Activated T-cell treated with anti-CD3 and anti-CD28 coated beads for 48 hours (primary cell): ENCODE measurements at places on chromosomes 16 and 17.

- DNase-seq, result no peak
Measured at GRCh38 chr17:30389756-30390300, 11.1 kb downstream of the CPD start.

- DNase-seq, result no peak
Measured at GRCh38 chr17:2624292-2624731, 30.9 kb downstream of the PAFAH1B1 start.

GRCh38 chr17:71115669-71115972, 946.3 kb downstream of the KCNJ2 start:
- DNase-seq, result no peak

- no peak for DNase-seq
Measured at GRCh38 chr16:81460075-81460474, 15.5 kb downstream of the CMIP start.

GRCh38 chr17:30091771-30092170, 24.8 kb upstream of the NSRP1 start:
- no peak for DNase-seq

GRCh38 chr17:82553210-82553930, 33.8 kb downstream of the FOXK2 start:
- no peak for DNase-seq

- peak; percentile 77 for DNase-seq
Measured at GRCh38 chr16:4116325-4117249, at the start of gene ADCY9. ADCY9 (minus strand) TSS chr16:4116442; CDS start chr16:4115442, 1,000 bp downstream.

DNA sequence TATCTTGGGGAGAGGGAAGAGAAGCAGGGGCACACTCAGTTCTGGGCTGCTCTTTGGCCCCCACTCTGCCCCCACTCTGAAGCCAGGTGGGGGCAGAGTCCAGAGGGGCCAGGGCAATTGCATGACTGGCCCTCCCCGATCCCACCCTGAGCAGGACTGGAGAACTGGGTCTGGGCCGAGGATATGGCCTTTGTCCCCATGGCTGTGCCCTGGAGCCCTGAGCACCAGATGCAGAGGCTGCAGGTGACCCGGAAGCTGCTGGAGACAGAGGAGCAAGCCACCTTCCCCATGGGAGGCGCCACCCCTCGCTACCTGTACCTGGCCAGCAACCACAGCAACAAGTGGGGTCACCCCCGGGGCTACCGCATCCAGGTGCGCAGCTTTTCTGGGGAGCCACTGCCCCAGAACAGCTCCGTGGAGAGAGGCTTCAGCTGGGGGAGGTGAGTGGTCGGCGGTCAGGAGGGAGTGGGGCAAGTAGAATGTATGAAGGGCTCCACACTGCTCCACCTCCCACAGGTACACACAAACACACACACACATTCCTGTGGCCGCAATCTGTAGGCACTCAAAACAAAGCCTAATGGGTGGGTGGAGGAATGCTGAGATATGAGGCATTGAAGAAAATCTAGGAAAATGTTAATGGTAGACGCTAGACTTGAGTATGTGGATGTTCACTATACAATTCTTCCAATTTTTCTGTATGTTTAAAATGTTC, 21.4 kb downstream of the AOC3 start:
- no peak for DNase-seq

- no peak for DNase-seq
Measured at GRCh38 chr16:2713523-2713922, 6.5 kb downstream of the PRSS27 start.

DNA sequence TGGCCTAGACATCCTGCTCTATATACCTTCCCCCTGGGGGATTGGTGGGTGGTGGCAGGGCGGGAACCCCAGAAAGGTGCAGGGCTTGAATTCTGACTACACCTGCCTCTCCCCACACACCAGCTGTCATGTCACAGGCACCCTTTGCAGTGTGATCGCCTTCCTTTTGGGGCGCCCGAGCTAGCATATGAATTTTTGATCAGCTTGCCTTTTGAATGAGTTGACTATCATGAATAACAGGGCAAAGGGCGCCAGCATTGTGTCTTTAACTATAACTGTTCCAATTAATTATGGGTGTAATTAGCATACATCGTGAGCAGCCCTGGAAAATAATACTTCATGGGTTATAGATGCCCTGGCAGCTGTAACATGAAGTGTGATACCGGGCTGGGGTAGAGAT, 72.7 kb downstream of the CYLD start:
- no peak for DNase-seq

DNA sequence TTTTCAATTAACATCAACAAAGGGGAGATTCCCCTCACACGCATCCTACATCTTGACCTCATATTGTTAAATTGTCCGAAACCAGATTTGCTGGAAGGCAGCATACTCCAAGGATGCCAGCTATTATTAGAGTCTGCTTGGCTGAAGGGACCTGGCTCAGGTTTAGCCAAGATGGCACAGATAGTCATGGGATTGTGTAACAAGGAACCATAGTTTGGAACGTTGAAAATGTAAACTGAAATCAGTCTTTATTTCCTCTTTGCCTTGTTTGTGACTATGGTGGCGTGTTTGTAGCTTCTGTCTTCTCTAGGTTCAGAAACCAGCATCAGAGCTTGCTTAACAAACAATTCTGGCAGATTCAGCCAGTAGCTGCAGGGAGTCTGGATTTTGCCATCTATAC, 5.9 kb downstream of the ARSG start:
- no peak for DNase-seq

DNA sequence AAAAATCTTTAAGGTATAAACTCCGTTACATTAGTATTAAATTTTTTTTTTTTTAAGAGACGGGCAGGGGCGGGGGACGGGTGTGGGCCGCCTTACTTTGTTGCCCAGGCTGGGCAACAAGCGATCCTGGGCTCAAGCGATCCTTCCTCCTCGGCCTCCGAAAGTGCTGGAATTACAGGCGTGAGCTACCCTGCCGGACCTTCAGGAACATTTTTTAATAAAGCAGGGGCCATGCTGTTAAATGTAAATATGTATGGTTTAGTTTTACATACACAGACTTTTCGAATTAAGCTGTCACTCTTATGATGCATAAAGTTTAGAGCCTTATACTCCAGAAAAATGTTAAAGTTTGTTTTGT, 2.4 kb downstream of the PPM1D start:
- no peak for DNase-seq

DNA sequence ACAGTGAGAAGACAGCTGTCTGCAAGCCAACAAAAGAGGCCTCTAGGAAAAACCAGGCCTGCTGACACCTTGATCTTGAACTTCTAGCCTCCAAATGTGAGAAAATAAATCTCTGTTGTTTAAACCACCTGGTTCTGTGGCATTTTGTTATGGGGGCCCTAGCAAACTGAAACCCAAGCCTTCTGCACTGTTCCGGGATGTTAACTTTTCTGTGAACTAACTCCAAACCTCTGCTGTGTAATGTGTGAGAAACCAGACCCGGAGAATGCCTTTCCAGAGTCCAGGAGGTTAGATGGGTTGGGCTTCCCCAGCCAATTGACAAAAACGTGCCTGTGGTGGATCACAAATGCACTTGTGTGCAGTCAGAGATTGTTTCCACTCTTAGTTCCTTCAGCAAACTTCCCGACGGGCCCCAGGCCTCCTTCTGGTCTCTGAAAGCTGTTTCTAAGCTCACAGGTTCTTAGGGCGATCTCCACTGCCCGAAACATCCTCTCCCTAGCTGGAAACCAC, 13.6 kb upstream of the GGA2 start:
- DNase-seq, result no peak

- DNase-seq, result no peak
Measured at GRCh38 chr16:11748404-11749254, 6.0 kb upstream of the TXNDC11 start.

- DNase-seq, result no peak
Measured at GRCh38 chr16:11306381-11306780, 25.3 kb upstream of the PRM1 start.

GRCh38 chr17:78588258-78589030, 11.2 kb upstream of the DNAH17 start:
- DNase-seq, result no peak

- DNase-seq, result no peak
Measured at GRCh38 chr17:59688008-59688407, 19.2 kb downstream of the PTRH2 start.

GRCh38 chr17:73387746-73388577, 76.2 kb upstream of the CDC42EP4 start:
- DNase-seq, result no peak

DNA sequence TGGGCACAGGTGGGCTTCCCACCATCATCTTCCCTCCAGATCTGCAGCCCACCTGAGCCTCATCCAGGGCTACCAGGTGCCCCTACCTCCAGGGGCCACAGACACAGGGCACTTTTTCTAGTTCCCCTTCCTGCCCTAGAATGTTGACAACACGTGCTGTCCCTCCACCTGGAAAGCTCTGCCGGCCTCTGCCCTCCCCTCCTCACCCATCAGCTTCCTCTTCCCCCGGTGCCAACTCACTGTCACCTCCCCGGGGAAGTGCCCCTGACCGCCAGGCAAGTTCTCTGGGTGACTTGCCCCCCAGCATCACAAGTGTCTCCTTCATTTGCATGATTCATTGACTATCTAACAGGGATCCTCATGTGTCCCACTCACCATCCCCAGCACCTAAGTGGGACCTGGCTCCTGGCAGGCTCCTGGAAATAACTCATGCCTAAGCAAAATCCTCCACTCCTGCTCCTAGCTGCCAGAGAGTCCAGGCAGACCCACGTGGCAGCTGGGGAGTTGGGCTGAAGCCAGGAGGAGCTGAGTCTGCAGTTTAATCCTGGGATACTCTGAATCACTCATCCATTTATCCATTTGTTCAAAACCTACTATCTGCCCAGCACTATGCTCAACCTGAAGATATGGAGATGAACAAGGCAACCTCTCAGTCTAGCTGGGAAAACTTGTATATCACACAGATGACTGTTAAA, 304.4 kb downstream of the FOXL1 start:
- no peak for DNase-seq

DNA sequence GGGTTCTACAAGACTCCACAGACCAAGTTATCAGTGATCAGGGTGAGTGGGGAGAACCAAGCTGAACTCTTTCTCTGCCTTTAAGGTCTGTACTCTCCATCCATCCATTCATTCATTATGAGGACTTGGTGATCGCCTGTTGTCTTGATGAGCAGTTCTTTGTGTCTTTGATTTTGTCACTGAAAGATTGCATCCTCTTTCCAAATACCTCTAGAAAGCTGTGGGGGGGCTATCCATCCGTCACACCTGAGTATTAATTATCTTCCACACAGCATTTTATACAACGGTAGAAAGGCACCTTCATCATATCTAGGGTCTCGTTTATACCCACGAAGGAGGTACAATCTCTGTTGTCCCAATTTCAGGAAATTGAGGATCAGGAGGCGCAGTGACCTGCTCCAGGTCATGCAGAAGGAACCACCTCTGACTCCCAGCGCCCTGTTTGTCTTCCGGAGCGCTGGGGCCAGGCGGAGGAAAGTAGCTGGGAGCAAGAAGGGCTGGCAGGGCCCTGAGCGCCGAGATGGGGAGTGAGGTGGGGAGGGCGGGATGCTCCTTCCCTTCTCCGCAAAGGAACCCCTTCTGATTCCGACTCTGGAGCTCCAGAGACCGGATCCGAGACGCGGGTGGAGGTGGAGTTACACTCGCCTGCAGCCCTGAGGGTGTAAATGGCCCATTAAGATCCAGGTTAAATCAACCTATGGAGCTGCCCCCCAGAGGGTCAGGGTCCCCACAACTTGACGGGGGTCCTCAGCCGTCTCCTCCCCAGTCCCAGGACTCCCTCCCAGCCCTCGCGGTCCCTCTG, 605 bp upstream of the ABAT start:
- no peak for DNase-seq

GRCh38 chr17:66192378-66192687, 400 bp upstream of the CEP112 start:
- DNase-seq, result no peak

GRCh38 chr17:40617678-40618240, 29.9 kb downstream of the SMARCE1 start:
- DNase-seq, result no peak

GRCh38 chr17:47404875-47405274, 81.1 kb downstream of the EFCAB13 start:
- no peak for DNase-seq

DNA sequence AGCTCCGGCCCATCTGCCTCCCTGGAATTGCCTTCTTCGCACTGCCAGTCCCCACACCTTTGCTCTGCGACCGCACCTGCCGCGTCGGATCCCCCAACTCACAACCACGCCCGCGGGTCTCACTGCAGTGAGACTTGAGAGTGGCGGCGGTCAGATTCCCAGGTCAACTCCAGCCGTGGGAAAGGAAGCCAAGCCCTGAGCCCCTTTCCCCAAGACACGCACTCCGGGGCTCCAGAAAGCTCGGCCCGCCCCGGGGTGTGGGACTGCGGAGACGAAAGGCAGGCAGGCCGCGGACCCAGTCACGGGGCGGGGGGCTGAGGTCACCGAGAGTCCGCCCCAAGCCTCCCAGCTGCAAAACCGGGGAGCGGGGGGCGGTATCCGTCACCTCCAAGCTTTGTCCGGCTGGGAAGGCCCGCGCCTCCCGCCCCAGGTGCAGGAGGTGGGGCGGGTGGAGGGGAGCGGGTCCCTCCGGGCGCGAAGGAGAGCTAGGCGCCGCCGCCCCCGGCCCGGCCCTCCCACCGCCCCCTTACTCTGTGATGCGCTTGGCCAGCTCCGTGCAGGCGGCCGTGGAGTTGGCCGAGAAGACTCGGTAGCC, 615 bp downstream of the PRPSAP1 start:
- DNase-seq, result peak; percentile 9

DNA sequence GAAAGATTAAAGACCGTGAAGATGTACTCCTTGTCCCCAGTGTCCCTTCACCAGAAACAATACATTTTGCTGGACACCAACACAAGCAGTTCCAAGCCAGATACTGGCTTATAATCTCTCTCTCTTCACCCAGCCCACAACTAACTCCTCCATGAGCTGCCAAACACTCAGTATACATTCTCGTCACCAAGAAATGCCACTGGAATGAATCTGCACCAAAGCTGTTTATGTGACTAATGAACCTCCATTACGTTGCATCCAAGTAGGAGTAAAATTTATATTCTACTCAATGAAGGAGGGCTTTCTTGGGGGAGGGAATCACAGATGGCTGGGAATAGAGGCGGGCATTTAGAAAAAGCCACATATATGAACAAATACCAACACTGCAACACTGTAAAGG, 20.9 kb upstream of the SOX9 start:
- DNase-seq, result no peak

GRCh38 chr16:57503366-57503765, 17.1 kb upstream of the DOK4 start:
- DNase-seq, result no peak

DNA sequence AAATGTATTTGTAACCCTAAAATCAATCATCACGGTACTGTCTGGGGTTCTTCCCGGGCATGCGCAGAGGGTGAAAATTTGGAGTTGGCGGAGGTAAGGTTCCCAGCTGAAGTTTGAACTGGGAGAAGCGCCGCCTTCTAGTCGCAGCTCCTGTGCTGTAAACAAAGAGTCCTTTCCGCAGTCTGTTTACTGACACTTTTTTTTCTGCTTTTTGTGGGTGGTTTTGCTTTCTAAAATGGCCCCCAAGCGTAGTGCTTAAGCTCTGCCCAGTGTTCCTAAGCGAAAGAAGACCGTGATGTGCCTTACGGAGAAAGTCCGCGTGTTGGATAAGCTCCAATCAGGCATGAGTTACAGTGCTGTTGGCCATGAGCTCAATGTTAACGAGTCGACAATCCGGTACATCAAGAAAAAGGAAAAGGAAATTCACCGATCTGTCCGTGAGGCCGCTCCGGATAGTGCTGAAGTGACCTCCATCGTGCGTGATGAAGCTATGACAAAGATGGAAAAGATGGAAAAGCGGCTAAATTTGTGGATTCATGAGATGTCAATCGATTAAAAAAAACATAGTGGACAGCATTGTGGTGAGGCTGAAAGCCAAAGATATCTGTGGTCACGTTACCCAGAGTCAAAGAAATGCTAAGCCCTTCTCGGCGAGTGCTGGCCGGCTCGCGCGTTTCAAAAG, 570 bp upstream of the CFDP1 start:
- DNase-seq, result no peak
